ENCODE measurements at places on chromosomes 1 and 21.
A peak's percentile ranks its signal among the peaks of the same experiment; 100 is the strongest.

DNA sequence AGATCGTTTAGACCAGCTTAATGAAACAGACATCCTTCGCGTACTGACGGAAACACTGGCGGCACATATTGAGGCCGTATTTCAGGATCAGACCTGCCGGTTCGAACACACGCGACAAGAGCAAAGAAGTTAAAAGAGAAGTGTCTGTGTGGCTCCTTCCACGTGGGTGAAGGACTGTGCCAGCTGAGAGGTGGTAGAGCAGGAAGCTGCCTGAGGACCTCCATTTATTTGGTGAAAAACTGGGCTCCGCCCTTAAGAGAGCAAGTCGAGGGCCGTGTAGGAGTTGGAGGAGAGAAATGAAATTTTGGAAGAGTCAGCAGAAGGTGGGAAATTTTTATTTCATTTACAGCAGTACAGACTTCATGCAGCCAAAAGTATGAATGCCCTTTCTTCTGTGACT, 38.8 kb upstream of the ADORA3 start:
- DNase-seq, result no peak

GRCh38 chr1:93317207-93317606, 28.5 kb upstream of the DR1 start:
- no peak for DNase-seq

DNA sequence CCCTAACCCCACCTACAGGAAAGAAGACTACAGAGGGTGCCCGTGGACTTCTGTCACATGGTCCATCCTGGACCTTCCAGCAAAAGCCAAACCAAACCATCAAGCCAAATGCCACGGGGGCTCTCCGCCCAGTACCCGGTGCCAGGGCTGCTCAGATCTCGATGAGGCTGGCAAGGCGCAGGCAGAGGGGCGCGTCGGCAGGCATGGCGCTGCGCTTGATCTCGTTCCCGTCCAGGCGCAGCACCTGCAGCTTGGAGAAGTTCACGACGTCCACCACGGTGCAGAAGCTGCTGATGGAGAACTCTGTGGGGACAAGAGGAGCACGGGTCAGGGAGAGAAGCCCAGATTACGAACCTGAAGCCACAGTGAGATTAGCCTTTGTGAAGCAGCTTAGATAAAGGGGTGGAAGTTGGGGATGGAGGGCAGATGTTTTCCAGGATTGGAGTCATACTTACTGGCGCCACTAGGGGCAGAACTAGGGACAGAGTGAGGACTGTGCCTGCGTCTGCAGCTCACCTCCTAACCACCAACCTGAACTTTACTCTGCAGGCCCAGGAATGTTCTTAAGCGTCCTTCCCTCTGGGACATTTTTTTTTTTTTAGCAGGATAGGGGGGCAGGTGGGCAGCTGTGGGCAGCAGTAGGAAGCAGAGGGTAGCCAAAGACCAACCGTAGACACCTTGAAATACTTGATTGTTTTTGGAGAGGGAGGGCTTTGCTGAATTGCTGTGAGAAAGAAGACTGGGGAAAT, 8.6 kb downstream of the FMOD start:
- DNase-seq, result peak; percentile 27

DNA sequence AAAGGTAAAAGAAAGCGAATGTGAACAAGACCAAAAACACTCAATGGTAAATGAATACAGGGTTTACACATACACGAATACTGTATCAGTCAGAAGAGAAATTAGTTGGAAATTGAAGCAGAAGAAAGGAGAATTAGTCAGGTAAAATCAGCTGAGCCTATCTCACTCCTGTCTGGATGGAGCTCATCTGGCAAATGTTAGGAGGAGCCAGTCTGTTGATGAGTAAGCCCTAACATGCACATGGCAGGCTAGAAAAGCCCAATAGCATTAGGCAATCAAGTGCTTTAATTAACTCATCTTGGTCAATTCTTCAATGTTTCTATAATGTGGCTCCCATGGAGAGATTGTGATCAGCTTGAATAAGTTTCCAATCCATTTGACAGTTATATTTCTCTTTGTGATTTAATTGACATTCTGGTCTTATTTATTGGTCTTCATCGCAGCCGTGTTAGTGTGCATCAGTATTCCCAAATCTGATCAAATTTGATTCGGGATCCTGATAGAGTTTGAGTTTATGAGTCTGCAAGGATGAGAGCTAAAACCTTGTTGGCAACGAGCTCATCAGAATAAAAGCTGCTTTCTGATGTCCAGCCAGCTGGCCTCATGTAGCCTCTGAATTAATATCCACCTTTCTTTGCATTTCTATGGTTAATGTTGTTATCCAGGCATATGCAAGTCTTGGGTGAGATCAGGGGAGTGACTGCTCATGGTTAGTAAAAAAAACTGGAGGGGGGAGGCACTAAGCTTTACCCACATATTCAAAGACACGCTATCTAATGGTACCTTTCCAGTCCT, 22.1 kb upstream of the KCNA10 start:
- no peak for DNase-seq

DNA sequence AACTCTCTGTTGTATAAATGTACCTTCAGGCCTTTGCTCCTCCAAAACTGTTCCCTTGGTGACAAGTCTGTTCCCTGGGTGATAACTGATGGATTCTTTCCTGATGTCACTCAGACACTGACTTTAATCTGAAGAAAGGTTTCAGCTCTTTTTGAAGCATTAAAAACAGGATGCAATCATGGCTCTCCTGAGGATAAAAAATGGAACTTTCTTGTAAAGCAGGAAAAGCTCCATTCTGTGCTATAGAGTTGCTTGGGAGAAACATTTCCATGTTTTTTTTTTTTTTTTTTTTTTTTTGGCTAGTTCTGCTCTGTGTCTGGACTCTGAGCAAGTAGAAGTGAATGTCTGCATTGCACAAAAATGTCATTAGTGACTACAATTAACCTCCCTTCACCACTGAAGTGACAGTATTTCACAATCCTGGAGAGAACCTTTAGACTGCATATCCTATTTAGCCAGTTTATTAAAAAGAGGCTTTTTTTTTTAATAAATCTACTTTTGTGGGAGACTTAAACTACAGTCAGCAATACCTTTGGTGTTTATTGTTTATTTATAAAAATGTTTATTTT, 101.7 kb upstream of the PRMT6 start:
- no peak for DNase-seq

DNA sequence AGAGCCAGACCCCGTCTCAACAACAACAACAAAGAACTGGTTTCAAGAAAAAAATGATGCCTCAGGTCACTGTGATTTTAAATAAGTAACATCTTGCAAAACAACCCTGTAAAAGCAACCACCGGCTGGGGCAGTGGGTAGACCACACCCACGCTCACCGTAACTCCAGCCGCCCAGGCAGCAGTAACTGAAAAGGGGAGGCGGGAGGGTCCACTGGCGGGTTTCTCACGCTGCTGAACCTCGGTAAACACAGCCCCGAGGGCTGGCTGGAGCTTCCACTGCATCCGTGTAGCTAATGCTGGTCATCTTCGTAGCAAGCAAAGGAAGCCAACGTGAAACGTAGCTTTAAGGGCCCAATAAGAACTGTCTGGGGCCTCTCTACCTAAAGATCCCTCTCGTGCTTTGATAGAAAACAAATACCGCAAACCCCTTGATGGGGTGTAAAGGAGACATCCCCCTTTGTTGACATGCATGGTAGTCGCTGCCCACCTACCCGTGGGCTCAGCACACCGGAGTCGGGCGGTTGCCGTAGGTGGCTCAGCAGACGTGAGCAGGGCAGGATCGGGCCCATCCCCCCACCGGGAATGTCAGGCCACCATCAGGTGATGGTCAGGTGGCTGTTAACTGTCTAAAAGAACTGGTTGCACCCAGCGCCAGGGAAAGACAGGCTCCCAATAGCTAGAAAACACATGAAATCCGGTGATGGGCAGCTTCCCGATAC, 4.2 kb downstream of the C1orf159 start:
- no peak for DNase-seq

Measured in T follicular helper cell (primary cell).